Coronary artery (tissue), 2 donors: ENCODE measurements at places on chromosomes 4 and X.
A peak's percentile ranks its signal among the peaks of the same experiment; 100 is the strongest.

DNA sequence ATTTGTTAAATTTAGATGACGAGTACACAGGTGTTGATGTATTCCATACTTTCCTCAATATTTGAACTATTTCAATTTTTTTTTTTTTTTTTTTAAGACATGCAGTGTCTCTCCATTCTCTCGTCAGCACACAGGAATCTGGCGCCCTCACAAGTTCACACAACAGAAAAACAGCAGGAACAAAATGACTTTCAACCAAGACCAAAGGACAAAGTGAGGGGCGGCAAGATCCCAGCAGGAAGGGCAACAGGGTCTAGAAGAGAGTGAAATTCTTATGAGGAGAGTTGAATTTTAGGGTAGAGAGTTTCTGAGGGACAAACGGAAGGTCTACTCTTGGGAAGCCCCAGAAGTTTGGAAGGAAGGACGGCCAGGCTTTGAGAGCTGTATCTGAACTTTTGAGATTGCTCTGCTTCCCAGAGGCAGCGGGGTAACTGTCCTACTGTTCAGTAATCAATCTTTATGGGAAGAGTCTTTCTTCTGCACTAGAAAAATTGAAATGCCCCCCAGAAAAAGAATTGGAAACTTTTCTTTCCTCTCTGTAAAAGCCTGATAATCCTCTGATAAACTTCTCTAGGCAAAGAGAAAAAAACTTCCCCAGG, 760.2 kb downstream of the RAB28 start:
- no peak for DNase-seq

- no peak for DNase-seq
Measured at GRCh38 chrX:122586831-122587230, 597.2 kb upstream of the GRIA3 start.

DNA sequence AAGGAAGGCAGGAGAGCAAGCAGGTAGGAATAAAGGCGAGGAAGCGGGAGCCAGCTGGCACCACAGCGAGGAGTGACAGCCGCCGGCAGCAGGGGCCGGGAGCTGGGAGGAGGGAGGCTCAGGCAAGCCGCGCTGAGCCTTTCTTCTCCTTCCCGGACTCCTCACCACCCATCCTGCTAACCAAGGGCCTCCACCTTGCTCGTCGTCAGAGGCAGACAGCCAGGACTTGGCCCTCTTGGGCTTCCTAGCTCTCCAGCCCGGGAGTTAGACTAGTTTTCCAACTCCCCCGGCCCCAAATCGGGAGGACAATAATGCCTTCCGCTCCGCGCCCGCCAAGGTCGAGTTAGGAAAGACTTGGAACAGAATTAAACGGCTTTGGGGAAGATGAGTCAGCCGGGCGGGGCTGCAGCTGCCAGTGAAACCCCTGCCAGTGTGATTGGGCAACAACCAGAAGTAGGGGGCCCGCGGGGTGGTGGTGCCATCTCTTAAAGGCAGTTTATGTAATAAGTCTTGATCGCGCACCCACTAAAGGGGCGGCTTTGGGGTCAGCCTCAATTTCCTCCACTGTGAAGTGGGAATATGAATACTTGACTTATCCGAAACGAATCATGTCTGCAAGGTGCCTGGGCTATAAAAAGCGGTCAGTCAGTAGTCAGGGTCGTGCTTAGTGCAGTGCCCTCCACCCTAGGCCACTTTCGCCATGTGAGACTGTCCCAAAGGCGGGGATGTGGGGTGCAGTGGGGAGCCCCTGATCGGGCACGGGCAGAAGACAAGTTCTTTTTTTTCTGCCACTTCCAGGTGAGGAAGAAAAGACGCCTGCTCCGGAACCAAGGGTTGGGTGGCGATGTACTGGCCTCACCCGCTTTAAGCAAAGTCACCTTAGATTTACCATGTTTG, 6.7 kb upstream of the HSD17B10 start:
- peak; percentile 83 for DNase-seq

- no peak for DNase-seq
Measured at GRCh38 chr4:98864560-98864959, 64.4 kb downstream of the EIF4E start.

GRCh38 chr4:134027931-134028330, 173.7 kb downstream of the PABPC4L start:
- no peak for DNase-seq
